ENCODE measurements at places on chromosomes 1 and 21.

- DNase-seq, result no peak
Observed at GRCh38 chr1:185676969-185677368, 57.2 kb upstream of the HMCN1 start.

GRCh38 chr1:237568955-237569354 lies 321.8 kb downstream of the ZP4 start:
- DNase-seq, result no peak

GRCh38 chr1:178126741-178127185 lies 32.9 kb downstream of the RASAL2 start:
- no peak for DNase-seq

DNA sequence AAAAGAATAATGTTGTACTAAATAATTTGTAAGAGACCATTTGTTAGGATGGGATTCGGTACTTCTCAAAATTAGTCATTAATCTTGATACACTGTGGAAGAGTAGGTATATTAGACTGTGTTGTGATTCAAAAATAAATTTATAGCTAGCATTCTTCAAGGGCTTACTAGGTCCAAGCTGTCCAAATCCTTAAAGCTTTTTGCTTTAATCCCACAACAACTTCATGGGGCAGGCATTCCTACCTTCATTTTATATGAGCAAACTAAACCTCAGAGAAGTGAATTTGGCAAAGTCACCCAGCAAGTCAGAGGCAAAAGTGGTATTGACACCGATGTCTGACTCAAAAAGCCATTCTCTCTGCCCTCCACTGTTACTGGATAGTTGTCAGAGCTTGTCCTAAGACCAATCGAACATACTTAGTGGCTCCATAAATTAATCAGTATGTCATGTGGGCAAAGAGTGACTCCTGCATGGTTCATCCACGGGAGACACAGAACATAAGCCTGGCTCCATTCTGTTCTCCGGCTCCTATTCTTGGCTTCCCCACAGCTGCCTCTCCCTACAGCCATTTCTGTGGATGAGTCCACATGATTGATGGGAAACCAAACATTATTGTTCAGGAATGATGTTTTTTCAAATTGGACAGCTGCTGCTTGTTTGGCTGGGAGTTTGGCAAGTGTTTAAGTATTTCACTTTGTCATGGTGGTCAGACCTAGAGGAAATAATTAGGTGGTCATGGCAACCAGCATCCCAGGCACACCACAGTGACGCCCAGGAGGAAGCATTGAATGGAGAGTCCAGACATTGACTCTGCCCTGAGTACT lies 133.4 kb upstream of the FGGY start:
- no peak for DNase-seq

- no peak for DNase-seq
Observed at GRCh38 chr1:67468066-67468718, 38.0 kb upstream of the SERBP1 start.

DNA sequence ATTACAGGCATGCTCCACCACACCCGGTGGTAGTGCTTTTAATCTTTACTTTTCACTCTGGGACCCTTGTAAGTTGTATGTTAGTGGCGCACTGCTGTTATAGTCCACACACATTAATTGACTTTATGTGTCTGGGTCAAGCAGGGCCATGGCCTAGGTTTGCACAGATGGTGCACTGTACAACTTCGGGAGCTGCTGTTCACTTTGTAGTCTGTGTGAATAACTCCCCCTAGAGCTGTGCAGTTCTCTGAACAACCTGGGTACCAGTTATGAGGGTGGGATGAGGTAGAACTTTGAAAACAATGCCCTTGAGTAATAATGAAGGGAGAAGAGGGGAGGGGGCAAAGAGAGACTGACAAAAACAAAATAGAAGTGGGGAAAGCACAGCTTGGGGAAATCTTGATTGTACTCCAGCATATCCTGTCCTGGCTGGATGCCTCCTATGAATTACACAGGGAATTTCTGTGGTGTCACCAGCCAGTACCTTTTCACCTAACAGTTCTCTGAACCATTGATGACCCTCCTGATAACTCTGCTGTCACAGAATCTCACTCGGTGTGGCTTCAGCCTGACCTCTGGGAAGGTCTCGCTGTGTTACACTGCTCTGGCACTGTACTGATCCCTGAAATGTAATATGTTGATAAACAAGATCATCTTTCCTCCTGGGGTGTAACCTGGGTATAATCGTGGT lies 2.2 kb downstream of the PTGFRN start:
- DNase-seq, result no peak

DNA sequence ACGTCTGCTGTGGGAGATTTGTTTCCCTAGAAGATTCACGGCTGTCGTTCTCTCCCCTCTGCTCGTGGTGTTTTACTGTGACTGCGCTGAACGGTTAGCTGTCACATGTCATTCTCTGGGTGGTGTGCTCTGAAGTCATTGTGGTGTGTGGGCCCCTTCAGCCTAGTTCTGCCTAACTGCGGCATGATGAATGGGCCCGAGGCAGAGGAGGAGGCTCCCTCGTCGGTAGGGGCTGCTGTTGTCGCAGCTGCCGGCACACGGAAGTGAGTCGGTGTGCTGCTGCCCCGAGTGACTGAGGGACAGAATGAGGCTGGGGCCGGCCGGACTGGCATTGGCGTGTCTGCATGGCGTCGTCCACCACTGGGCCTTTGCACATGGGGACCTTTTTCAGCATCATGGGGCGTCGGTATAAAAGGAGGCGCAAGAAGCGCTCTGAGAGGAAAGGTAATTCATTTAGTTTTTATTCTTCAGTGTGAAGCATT lies 77.9 kb downstream of the ADARB1 start:
- DNase-seq, result no peak

GRCh38 chr1:39936724-39937491 lies 18.0 kb upstream of the MFSD2A start:
- DNase-seq, result no peak

- DNase-seq, result no peak
Observed at GRCh38 chr1:13708380-13708982, 8.5 kb downstream of the PRDM2 start.

DNA sequence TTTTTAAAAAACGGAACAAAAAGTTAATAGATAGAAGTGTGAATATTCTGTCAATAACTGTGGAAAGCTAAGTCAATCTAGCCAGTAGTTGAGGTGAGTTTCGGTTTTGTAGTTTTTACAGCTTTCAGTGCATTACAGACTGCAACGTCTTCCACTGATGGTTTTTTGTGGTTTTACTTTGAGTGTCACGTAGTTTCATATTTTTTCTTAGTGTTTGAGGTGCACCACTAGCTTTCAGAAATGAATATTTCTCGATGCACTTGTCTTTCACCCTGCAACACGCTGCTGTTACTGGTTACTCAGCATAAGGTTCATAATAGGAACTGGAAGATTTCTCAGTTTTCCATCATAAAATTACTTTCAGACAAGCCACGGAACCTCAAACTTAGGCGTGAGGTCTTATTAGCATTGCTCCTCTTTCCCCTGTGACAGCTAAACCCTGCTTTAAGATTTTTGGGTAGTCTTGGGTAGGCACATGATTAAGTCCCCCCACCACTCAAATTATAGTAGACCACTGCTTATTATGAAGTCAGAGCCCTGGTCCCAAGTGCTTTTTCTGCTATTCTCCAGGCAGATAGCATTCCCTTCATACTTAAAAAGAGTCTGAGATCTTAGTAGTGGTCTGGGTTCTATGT lies 1412.7 kb downstream of the KCNT2 start:
- DNase-seq, result no peak

- no peak for DNase-seq
Observed at GRCh38 chr1:217388522-217389065, 242.3 kb downstream of the GPATCH2 start.

DNA sequence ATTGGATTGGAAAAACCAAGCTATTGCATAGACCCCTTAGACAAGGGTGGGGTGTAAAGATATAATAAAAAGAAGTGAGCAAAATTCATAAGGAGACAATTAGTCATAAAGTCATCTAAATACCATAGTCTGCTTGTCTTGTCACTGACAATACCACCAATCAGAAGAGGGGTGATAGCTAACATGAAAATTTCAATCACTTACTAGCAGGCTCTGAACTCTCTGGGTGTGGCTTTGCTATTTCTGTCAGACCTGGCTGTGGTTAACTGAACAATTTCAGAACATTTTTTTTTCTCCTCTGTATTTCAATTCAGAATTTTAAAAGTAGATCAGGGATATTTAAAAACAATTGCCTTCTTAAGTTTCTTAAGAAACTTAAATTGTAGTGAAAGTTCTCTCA lies 158.5 kb upstream of the PRMT6 start:
- no peak for DNase-seq

- no peak for DNase-seq
Observed at GRCh38 chr1:65189576-65190115, 41.6 kb downstream of the AK4 start.
